ENCODE measurements at places on chromosomes 5 and 9.
A peak's percentile ranks its signal among the peaks of the same experiment; 100 is the strongest.

GRCh38 chr5:150057052-150057451 lies 29.3 kb downstream of the CSF1R start:
- no peak for DNase-seq

DNA sequence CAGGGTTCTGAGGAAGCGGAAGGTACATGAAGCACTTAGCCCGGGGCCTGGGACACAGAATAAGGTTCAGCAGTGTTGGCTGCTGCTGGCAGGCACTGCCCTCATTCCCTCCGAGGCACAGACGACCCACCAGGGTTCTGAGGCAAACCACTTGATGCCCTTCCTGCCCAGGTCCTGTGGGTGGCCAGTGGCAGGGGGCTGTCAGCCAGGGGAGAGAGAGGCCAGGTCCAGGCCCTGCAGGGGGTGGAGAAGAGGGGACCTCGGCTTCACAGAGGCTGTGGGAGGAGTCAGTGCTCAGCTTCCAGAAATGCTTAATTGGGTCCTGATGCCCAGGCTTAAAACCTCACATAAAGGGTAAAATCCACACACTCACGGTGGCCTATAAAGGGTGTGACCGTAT lies 4.4 kb upstream of the ZDHHC12 start:
- DNase-seq: no peak

- DNase-seq: no peak
These were observed 117.1 kb upstream of the IRX4 start for GRCh38 chr5:1999794-2000193.

DNA sequence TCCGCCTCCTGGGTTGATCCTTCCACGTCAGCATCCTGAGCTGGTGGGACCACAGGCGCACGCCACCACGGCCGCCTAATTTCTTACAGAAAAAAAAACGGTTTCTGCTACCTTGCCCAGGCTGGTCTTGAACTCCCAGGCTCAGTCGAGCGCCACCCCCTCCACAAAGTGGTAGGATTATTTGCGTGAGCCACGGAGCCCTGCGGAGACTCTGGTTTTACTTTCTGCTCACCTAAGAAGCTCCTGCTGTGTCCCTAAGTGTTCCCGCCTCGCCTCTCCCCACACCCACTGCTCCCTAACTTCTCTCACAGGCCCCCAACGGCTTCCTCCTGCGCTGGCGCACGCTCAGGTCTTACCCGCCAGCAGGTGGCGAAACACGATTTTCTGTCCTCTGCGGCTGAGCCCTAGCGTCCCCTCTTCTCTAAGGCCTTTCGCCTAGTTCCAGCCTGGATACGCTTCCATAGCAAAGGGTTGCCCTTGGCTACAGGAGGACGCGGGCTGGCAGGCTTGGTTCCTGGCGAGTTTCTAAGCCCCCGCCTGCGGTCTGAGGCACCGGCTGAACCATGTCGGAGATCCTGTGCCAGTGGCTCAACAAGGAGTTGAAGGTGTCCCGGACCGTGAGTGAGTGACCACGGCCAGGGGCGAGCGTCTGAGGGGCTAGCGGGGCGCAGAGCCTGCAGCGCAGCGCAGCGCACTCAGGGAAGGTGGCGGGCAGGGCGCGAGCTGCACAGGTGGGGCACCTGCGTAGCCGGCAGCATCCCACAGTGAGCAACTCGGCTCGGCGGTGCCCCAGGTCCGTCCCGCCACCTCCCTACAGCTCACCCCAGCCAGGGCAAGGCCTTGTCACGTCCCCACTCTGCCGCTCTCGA lies at the start of gene SPEF2:
TSS of gene SPEF2 (plus strand) at position 429 of the 869 bp plus-strand sequence. CDS start at position 564, 135 bp downstream.
- DNase-seq: peak; percentile 96

DNA sequence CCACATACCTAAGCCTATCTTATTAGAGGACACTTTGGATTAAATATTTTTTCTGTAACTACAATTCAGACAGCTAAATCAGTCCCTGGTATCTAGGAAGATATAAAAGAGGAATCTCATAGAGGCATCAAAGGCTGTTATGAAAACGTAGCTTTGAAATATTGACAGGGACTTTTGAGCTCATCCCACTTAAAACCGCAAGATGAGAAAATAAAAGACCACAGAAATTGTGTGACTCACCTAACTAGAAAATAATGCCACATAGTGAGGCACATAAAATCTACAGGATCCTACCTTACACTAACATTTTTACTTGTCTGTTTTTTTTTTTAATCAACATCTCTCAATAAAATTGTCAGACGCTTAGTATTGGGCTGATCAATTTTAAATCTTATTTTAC lies 686.5 kb upstream of the COX7C start:
- DNase-seq: no peak

DNA sequence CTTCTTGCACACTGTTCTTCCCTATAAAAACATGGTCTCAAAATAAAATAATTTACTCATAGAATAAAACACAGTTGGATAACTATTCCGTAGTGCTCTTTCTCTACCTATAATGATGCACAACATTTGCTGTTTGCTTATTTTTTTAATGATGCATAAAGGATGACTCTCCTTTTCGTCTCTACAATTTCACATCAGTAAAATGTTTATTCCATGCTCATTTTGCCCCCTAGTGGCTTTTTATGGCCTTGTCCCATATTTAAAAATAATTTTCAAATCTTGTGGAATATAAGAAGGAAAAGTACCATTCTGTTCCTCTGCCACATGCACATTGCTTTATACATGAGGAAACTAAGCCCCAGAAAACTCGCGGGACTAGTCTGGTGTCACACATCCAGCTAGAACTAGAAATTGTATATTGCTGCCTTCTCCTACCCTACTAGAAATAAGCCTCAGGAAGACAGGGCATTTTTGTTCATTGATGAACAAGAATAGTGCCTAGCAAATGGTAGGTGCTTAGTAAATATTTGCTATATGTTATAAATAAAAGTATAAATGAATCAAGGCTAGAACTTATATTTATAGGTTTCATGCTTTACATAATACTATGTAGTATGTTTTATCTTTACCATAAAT lies 12.7 kb downstream of the KCTD16 start:
- DNase-seq: peak; percentile 63

GRCh38 chr9:129867136-129868022 lies 32.1 kb downstream of the USP20 start:
- DNase-seq: no peak

GRCh38 chr5:8216921-8217320 lies 348.0 kb downstream of the MTRR start:
- DNase-seq: no peak
